ENCODE measurements at places on chromosomes 1 and 21. TPM values are rescaled to one million over a fixed set of nuclear protein-coding genes. Genes with fewer than 3 reads are reported as not detected.

Gene AXDND1
- total RNA-seq, result not detected

- DNase-seq, result no peak
These were observed 38.1 kb downstream of the SOX13 start for GRCh38 chr1:204110894-204111633.

Gene A3GALT2
- total RNA-seq, result not detected

GRCh38 chr1:53449693-53450092, 9.5 kb upstream of the DMRTB1 start:
- DNase-seq, result no peak

DNA sequence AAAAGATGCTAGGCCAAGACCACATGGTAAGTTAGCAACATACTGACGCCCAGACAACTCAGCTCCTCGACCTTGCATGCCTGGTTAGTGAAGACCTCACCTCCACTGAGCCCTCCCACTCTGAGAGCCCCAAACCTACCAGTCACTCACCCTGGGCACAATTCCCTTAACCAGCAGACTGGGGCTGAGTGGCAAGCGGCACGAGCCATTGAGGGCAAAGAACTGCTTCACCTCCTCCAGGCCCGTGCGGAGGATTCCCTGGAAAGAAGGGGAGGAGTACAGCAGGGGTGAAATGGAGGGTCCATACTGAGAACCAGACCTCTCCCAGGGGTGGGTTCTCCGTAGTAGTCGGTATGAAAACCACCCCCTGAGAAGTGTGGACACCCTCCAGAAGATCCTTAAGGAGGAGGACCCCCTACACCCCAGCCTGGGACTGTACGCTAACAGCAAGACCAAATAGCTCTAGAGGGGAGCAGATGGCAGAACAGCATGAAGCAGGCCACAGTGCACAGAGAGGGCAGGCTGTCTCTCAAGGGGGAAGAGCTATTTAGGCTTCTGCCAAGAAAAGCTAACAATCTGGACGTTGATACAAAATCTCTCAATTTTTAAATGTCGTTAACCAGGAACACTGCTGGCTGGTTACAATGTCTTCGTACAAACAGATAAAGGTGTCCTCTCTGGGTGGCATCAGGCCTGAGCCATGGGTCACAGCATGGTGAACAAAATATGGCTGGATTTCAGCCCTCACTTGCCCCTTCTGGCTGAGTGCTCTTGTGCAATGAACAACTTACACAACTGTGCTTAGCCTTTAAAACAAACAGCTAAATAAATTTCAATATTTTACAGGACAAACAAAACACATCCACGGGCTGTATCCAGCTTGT, 31.0 kb upstream of the PPP1R15B start:
- no peak for DNase-seq

GRCh38 chr21:26842300-26842699, 2.9 kb downstream of the ADAMTS1 start:
- no peak for DNase-seq

GRCh38 chr21:39674801-39675200, 62.1 kb downstream of the B3GALT5 start:
- DNase-seq, result no peak

Gene RPTN
- total RNA-seq, result not detected

DNA sequence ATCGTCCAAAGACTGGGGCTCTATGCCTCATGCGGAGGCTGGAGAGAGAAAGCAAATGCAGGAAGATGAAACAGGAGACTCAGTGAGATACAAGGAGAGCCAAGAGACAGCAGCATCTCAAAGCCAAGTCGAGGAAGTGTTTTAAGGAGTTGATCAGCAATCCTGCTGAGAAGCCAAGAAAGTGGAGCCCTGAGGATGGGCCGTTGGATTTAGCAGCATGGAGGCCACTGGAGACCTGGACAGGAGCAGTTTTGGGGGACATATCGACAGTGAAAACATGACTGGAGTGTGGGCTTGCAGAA, 107.4 kb upstream of the ZBTB40 start:
- no peak for DNase-seq
